Activated T-helper 1 cell treated with Interleukin-2 at 50 U/mL for 16 hours (primary cell): ENCODE measurements at places on chromosomes 7 and 10.
A peak's percentile ranks its signal among the peaks of the same experiment; 100 is the strongest.

DNA sequence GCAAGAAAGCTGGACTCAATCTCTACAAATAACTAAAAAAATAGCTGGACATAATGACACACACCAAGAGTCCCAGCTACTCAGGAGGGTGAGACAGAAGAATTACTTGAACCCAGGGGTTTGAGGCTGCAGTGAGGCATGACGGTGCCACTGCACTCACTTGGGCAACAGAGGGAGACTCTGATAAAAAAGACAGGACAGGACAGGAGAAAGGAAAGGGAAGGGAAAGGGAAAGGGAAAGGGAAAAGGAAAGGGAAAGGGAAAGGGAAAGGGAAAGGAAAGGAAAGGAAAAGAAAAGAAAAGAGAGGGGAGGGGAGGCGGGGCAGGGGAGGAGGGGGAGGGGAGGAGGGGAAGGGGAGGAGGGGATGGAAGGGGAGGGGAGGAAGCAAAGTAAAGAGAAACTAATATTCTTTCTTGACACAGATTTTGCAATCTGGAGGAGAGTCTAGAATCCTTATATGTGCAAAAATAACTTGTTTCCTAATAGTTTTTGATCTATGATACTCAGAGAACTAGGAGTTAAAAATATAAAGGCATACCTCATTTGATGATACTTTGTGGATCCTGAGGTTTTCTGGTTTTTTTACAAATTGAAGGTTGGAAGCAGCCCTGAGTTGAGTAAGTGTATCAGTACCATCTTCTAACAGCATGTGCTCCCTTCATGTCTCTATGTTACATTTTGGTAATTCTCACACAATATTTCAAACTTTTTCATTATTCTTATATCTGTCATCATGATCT, 8.0 kb downstream of the SAR1A start:
- DNase-seq: no peak

DNA sequence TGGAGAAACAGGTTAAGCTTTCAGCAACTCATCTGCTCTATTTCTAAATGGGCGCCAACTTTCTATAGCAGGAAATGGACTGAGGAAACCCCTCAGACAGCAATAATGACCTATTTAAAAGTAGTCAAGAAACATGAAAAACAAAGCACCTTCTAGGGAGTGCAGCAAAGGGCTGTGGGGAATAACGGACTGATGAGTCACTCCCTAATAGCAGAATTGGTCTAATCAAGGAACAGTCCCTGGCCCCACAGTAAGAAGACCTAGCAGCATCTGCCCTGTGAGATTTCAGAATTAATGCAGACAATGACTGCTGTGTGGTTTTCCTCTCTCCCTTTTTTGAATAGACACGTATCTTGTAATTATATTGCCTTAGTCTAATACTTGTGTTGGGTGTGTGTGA, 602.9 kb downstream of the IPMK start:
- DNase-seq: no peak

- no peak for DNase-seq
These were observed 23.2 kb downstream of the UPF2 start for GRCh38 chr10:12019283-12019971.

- DNase-seq: no peak
These were observed 1.6 kb downstream of the FZD8 start for GRCh38 chr10:35640474-35640873.

GRCh38 chr7:24704311-24704710, 53.0 kb downstream of the GSDME start:
- DNase-seq: no peak

GRCh38 chr10:62860946-62861345, 44.8 kb upstream of the EGR2 start:
- DNase-seq: no peak

DNA sequence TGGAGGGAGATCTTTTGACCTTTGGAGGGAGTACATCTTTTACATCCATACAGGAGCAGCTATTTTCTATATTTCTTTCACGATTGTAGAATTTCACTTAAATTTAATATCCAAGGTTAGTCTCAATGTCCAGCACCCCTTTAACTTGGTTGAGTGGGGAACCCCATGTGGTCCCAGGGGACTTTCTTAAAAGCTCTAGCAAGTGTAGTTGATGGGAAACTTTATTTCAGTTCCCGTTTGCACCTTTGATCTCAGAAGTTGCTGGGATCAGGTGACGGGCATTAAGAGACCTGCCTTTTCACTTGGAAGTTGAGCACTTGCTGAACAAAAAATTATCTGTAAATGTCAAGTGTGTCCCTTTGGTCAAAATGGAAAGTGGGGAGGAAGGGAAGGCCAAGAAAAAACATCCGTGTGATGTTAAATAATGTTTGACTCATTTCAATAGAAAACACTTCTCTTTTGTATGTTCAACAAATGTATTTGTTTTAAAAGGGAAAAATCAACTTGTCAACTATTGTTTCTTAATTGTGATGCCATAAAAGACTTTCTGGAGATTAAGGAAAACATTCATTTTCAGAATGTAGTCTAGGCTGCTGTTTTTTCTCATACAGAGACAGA, 370.1 kb upstream of the GALNT17 start:
- DNase-seq: no peak

DNA sequence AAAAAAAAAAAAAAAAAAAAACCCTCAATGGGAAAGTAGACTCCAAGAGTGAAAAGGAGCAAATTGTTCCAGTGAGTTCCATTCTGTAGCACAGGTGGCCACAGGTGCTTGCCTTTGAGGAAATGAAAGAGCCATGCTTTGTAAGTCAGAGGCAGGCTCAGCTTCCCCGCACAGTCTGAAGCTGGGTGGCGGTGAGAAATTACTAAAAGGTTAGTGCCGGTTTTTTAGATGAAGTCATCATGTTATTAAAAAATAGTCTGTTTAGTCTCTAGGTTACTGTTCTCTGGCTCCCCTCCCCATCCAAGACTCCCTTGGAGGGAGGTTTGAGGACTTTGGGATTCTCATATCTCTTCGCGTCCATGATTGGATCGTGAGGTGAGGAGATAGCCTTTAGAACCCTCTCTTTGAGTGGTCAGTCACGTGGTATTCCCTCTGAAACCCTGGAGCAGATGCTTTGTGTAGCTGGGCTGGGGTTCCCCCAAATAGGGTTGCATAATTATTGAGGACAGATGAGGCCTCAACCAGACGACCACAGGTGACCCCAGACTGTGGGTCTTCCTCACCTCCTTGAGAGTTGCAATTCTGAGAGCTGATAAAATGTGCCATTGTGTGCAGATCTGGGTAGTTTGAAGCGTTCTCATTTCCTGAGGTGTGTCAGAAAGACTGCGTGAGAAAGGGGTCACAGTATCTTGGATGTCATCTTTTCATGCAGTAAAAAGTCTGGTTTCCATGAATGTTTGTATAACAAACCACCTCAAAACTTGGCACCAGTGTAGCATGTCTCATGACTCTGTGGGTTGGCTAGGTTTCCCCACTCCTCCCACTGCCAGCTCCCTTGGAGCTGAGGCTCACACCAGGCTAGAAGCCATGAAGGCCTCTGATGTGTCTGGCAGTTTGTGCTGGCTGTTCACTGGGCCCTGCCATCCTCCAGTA, 27.1 kb downstream of the OGDH start:
- peak; percentile 56 for DNase-seq

DNA sequence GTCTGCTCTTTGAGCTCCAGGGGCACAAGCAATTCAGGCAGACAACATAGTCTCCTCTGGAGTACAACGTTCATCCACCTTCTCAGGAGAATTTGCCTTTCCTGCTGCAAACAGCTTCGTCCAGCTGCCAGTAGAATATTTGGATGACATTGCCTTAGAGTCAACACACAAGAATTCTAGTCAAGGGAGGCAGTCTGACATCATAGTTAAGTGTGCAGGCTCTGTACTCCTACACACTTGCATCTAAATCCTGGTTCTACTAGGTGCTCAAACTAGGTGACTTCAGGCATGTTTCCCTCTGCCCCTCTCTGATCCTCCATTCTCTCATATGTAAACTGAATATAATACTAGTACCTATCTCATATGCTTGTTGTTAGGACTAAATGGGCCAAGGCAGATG, 314.8 kb downstream of the HPSE2 start:
- no peak for DNase-seq

- DNase-seq: no peak
These were observed 207.7 kb upstream of the TEX47 start for GRCh38 chr7:89002981-89003956.

GRCh38 chr7:14974688-14975087, 72.1 kb upstream of the DGKB start:
- DNase-seq: no peak

GRCh38 chr10:80523773-80524172, 13.9 kb upstream of the SH2D4B start:
- no peak for DNase-seq

DNA sequence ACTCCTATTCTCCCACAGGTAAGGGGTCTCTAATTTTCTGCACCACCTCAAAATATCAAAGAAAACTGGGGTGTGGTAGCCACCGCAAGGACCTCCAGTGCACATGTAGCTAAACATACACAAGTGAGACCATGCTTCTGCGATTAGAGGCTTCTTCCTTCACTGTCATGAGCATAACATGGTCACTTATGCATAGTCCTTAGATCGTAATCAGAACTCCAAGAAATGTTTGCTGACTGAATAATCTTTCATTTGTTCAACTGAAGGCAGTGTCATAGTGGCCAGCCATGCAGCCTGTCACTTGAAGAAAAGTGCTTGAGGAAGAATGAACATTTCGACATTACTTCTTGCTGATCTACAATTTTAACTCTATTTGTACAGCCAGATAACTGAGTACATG, 14.6 kb downstream of the TWIST1 start:
- DNase-seq: no peak

DNA sequence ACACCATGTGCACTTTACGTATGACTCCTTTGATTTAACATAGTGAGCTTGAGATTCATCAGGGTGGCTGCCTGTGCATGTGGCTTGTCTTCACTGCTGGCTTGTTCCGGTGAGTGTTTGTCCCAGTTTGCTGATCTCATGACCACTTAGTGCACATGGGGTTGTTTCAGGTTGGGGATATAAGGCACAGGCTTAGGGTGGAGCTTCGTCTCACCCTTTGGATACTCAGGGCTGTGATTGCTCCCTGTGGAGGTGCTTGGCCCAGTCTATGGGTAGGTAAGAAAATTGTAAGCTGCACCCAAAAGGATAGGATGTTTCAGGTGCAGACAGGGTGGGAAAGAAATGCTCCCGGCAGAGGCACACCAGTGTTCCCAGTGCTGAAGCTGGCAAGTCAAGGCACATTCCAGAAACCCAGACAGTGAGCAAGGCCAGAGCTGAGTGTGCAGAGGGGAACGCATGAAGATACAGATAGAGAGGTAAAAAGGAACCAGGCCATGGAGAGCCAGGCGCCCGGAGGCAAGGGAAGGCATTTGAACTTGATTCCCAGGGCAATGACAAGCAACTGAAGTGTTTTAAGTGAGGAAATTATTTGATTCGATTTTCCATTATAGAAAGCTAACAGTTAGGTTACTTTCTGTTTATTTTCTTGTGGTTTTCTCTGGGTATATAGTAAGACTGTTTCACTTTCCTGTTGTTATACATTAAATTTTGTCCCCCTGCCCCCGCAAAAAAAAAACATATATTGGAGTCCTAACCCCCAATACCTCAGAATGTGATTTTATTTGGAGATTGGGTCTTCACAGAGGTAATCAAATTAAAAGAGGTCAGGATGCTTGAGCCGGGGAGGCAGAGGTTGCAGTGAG, 289.8 kb upstream of the KLF6 start:
- DNase-seq: no peak

- no peak for DNase-seq
These were observed 1.2 kb downstream of the DLG5 start for GRCh38 chr10:77925410-77925794.

DNA sequence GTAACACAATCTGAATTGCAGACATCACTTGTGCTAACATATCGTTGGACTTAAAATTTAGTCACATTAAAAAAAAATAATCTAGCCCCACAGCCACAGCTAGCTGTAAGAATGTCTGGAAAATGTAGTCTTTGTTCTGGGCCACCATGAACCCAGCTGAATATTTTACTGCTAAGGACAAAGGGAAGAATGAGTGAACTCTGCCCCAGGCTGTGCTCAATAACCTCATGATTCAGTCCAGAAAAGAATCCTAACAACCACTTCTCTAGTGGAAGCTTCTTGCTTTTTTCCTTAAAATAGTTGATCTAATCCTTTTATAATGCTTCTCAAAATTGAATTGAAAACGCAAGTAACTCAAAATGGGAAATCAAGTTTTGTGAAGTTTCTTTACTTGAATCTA, 25.6 kb upstream of the SOSTDC1 start:
- no peak for DNase-seq

DNA sequence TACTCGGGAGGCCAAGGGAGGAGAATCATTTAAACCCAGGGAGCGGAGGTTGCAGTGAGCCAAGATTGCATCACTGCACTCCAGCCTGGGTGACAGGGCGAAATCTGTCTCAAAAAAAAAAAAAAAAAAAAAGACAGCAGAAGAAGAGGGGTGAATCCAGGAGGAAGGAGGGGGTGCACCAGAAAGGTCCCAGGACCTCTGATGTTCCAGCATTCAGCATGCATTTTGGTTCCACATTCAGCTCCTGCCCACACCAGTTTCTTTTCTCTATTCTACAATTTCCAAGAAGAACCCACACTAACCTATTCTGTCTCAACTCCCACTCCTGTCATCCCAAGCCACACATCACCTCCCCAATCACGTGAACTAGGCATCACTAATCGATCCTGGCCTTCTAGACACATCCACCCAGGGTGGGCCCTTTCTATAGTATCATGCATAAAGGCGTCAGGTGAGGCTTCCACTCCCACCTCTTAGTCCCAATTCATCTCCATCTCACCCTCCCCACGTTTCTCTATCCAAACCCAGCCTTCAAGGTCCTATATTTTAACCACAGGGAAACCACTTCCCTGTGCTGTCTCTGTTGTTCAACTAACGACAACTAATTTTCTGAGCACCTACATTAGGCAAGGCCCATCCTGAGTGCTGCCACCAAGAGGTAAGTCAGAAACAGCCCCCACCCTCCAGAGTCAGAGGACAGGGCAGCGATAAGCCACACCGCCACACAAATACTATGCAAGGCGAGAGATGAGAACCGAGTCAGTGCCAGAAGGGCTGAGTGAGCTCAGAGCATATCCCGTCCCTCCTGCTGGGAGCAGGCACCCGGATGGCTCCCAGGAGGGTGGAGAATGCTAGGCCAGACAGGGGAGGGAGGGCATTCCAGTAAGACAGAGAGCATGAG, 2.2 kb downstream of the ANXA11 start:
- peak; percentile 47 for DNase-seq
